ENCODE measurements at places on chromosomes 5 and 9. TPM values are rescaled to one million over a fixed set of nuclear protein-coding genes. Genes with fewer than 3 reads are reported as not detected.

Gene EIF4E1B
- not detected for total RNA-seq

Gene SH3PXD2B
- 41.2 TPM for total RNA-seq

Gene PHYKPL
- total RNA-seq: 58.2 TPM

Gene BARHL1
- not detected for total RNA-seq
